H9 (cell line): ENCODE measurements at places on chromosomes 16 and 17. TPM values are rescaled to one million over a fixed set of nuclear protein-coding genes. Genes with fewer than 3 reads are reported as not detected.

Gene CTRB2
- not detected in 2 replicates for total RNA-seq

Gene KRT15
- total RNA-seq: 0.35 and 0.87 TPM in 2 replicates

DNA sequence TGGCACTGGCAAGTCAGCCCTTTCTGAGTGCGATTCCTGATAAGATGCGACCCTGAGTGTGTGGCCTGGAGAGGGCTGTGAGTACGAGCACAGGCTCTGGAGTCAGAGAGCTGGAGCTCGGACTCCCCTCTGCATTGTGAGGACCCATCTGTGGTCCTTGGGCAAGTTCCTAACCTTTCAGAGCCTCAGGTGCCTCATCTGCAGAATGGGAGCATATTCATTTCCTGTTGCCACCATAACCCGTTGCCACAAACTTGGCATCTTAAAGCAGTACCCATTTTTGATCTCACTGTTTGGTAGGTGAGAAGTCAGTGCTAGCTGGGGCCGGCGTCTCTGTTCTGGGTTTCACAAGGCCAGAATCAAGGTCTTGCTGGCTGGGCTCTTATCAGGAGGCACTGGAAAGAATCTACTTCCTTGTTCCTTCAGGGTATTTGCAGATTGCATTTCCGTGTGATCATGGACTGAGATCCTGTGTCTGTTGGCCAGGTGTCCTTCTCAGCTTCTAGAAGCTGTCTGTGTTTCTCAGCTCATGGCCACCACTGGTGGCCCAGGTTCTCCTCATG lies 20.2 kb downstream of the KNOP1 start:
- no peaks in the 10 kb centered on the region for H3K4me1 ChIP-seq
- H3K36me3 ChIP-seq: peaks cover 88% of the 10 kb centered on the region
- DNase-seq: no peak
- no peak overlapping the region for H3K4me3 ChIP-seq
- H3K27ac ChIP-seq: no peak overlapping the region

DNA sequence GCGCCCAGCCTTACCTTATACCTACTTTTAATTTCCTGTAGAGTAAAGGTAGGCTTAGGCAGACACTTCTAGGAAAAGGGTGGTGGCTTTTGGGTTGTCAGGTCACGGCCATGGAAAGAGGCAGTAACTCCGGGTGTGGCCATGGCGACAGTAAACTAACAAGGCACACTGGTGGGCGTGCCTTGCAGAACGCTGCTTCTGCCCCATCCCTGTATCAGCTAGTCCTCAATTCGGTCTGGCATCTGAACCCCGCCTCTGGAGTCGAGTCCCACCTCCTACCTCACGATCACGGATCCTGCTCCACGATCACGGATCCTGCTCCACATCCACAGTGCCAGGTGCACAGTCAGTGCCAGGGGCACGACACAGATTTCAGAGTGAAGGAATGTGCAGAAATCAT lies 5.6 kb downstream of the ADCY9 start:
- no peak overlapping the region for H3K4me3 ChIP-seq
- H3K27me3 ChIP-seq: no peaks in the 10 kb centered on the region; the same call in 1 of the 2 replicates
- H3K36me3 ChIP-seq: peaks cover 9% of the 10 kb centered on the region
- peak; percentile 40 for DNase-seq

DNA sequence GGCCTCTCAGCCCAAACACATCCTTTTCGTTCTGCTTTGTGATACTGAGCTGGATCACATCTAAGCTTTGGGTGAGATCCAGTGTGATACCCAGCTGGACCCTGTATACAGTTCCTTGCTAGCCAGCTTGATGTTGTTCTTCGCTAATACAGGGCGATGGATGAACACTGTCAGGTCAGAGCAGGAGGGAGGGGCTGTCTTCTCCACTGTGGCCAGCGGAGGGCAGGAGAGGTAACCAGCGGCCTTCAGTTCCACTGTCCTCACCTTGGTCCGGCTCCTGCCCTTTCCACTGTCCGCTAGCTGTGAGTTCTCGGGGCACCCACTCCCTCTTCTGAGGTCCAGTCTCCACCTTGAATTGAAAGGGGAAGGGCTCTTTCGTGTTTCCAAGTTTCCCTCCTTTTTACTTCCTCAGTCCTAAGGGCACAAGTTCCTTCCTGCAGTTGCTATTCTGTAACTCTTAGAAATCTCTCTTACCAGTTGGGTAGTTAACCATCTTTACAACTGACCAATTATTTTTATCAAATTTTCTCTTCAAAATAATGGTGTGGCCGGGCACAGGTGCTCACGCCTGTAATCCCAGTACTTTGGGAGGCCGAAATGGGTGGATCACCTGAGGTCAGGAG lies 3.0 kb upstream of the ZNF213 start:
- H3K4me3 ChIP-seq: peak overlapping the region; percentile 36; the same call in 1 of the 2 replicates
- peaks cover 3% of the 10 kb centered on the region; the same call in 1 of the 2 replicates for H3K4me1 ChIP-seq
- peak; percentile 82 for DNase-seq

- H3K4me3 ChIP-seq: no peak overlapping the region
- H3K36me3 ChIP-seq: no peaks in the 10 kb centered on the region
- H3K4me1 ChIP-seq: no peaks in the 10 kb centered on the region
- H3K27me3 ChIP-seq: no peaks in the 10 kb centered on the region
- DNase-seq: no peak
Observed at GRCh38 chr16:324451-325334, 27.8 kb downstream of the AXIN1 start.

GRCh38 chr17:32283745-32284201 lies 18.1 kb downstream of the RHBDL3 start:
- no peak for DNase-seq
- H3K4me3 ChIP-seq: no peak overlapping the region
- no peaks in the 10 kb centered on the region for H3K27me3 ChIP-seq
